Hair follicular keratinocyte (primary cell): ENCODE measurements at places on chromosomes 13 and 19. TPM values are rescaled to one million over a fixed set of nuclear protein-coding genes. Genes with fewer than 3 reads are reported as not detected.

Gene ZNF331
- 2.3 and 5.9 TPM in 2 replicates for total RNA-seq

Gene ZNF573
- total RNA-seq, result 1.1 and 1.8 TPM in 2 replicates

Gene ZNF653
- 6.7 and 8.4 TPM in 2 replicates for total RNA-seq

Gene LRG1
- total RNA-seq, result not detected in 2 replicates

Gene ENOX1
- 0.47 and 0.99 TPM in 2 replicates for total RNA-seq

Gene IER2
- total RNA-seq, result 123 and 158 TPM in 2 replicates

Gene EDNRB
- not detected in 2 replicates for total RNA-seq

Gene KCNK6
- total RNA-seq, result 27.4 and 27.8 TPM in 2 replicates

Gene ATP4B
- not detected in 2 replicates for total RNA-seq

Gene METTL21C
- total RNA-seq, result not detected in 2 replicates

Gene COX7A1
- not detected in 2 replicates for total RNA-seq

Gene LYPD3
- total RNA-seq, result 18.9 and 22.7 TPM in 2 replicates

Gene ZNF225
- 1.2 and 1.7 TPM in 2 replicates for total RNA-seq

Gene SLC10A2
- not detected in 2 replicates for total RNA-seq

Gene SIGLEC5
- total RNA-seq, result not detected in 2 replicates

Gene CYP2F1
- not detected in 2 replicates for total RNA-seq
